ENCODE measurements at places on chromosomes 2 and 18.

DNA sequence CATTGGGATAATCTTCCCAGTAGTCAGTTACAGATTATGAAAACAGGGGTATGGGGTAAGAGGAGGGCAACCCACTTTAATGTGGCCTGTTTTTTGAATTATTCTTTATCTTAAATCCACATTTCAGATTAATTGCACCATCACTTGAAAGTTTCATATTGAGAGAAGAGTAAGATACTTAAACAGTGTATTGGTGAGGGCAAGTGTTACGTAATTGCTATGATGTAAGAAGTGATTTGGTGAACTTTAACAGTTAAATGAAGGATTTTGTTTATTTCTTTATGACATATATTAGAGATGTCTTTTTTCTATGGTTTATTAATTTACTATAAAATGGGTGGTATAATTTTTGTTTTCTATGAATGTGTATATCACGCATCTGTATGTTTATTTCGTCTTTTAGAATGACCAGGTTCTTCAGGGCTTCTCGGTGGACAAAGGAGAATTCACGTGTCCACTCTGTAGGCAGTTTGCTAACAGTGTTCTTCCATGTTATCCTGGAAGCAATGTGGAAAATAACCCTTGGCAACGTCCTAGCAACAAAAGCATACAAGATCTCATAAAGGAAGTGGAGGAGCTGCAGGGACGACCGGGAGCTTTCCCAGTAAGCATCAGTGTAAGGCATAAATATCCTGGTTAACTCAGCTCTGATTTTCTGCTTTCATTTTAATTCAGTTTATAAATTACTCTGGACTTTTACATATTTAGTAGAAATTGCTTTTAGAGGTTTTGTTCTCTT, 171.2 kb upstream of the MYO3B start:
- DNase-seq, result peak; percentile 62

DNA sequence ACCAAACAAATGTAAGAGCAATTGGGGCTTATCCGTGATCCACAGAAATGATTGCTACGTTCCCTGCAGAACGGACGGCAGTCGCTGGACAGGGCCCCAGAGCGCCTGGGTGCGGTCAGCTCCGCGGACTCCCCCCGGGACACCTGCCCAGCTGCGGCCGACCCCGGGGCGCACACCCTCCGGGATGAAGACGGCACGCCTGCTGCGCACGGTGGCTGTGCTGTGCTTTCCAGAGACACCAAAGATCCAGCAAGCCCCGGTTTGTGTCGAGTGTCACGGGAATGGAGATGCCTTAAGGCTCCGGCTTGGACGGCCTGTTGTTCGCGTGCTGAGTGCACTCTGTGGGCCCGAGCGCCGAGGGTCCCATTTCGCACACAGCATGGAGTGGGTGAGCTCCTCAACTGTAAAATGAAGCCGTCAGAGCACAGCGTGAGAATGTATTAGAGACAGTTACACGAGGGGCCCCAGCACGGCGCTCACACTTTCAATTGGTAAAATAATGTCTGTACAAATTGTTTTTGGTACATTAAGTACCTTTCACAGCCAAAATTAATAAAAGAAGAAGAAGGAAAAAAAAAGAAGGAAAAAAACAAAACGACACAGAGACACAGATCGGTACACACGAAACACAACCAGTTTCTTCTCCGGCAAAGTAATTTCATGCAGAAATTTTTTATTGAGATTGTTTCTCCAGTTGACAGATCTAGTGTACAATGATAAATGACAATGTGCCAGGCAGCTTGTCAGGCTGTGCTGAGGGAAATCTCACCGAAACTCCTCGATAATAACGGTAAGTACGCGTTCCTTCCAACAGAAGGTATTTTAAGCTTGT, 615.8 kb upstream of the SALL3 start:
- no peak for DNase-seq

DNA sequence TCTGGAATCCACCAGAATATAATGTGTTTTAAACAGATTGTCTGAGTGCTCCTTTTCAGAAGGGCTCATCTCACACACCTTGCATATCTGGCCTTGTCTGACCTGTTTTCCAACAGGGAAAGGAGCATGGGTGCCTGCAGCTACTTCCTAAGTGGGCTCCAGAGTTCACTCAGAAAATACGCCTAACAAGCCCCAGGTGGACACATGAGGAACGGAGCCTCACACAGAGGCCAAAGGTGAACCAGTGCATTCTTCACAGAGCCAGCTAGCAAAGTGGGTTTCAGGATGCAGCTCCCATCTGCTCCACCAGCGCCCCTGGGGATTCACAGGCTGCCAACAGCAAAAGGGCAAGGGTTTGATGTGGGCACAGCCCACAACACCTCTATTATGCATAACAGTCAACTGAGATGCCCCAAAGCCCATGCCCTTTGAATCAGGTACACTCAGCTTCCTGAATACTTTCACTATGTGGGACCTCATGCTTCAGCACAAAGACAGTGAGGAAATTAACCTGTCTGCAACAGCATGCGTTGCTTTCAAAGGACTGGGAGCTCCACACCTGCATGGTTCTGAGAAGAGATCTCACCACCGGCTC, 86.6 kb downstream of the CCBE1 start:
- DNase-seq, result no peak

DNA sequence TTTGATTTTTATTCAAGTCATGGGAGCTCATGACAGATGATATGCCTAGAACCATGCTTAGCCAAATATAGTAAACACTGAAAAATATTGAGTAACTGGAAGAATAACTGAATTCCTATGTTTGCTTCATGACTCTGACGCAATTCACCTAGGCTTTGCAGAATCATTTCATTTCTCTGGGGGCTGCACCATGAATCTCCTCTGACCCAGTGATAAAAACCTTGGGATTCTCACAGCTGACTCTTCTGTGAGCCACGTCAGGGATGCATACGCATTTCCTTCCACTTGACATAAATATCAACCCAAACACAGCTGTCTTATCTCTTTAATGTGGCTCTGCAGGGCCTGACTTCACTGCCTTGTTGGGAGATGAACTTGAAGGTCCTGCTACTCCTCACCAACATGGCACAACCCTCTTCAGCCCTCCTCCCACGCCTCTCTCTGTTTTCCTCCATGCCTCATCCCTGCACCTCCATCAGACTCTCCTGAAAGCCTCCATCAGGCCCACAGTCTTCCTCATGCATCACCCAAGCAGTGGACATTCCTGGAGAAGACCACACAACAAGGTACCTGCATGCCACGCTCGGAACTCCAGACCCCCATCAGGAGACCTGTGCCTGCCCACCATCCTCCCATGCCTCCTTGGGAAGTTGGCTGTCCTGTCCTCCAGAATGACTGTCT, 29.8 kb downstream of the COL6A3 start:
- DNase-seq, result no peak

DNA sequence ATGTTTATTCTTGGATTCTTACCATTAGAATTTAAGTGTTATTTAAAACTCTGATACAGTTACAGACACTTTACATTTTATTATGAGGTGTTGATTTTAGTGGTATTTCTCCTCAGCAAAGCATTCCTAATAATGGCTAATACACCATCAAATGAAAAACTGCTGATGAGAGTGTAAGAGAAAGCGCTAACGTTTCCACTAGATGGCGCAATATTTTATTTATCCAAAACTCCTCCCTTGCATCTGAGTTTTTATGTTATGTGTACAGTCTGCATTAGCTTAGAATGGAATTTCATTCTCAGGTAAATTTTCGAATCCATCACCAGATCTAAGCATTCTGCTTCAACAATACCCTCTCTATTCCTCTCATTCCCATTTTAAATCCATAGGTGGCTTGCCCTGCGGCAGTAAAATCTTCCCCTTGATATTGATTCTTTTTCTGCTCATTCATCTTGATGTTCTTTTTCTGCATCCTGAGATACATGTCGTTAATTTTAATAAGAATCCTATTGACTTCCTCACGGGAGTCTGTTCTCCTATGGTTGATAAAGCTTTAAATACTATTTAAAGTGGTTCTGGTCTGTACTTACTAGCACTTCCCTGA, 53.9 kb downstream of the PRKRA start:
- DNase-seq, result peak; percentile 83

GRCh38 chr2:144648837-144649465, 129.0 kb upstream of the ZEB2 start:
- DNase-seq, result no peak

DNA sequence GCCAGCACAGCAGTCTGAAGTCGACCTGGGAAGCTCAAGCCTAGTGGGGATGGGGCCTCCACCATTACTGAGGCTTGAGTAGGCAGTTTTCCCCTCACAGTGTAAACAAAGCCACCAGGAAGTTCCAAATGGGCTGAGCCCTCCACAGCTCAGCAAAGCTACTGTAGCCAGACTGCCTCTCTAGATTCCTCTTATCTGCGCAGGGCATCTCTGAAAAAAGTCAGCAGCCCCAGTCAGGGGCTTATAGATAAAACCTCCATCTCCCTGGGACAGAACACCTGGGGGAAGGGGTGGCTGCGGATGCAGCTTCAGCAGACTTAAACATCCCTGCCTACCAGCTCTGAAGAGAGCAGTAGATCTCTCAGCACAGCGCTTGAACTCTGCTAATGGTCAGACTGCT, 218.4 kb upstream of the VRK2 start:
- DNase-seq, result no peak

- no peak for DNase-seq
Observed at GRCh38 chr2:134429886-134430285, 176.0 kb downstream of the MGAT5 start.

GRCh38 chr2:110876167-110876999, 144.0 kb downstream of the ACOXL start:
- no peak for DNase-seq

DNA sequence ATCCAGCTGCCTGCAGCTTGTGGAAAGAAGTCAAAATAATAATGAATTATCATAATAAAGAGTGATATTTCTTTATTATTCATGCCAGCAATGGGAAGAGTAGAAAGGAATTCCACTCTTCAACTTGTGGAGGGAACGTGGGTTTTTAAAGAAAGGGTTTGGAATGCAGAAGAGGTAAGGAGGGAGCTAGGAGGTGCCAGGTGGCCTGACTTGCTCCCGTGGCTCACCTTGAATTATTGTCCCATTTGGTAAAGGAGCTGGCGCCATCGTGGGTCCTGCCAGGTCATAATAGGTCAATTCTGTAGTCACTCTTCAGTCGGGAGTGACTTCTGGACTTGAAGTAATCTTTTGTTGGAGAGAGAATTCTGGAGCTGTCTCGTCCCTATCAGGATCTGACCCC, 95.2 kb upstream of the BARD1 start:
- no peak for DNase-seq

- DNase-seq, result no peak
Observed at GRCh38 chr2:220224691-220225543, 597.5 kb downstream of the SLC4A3 start.

DNA sequence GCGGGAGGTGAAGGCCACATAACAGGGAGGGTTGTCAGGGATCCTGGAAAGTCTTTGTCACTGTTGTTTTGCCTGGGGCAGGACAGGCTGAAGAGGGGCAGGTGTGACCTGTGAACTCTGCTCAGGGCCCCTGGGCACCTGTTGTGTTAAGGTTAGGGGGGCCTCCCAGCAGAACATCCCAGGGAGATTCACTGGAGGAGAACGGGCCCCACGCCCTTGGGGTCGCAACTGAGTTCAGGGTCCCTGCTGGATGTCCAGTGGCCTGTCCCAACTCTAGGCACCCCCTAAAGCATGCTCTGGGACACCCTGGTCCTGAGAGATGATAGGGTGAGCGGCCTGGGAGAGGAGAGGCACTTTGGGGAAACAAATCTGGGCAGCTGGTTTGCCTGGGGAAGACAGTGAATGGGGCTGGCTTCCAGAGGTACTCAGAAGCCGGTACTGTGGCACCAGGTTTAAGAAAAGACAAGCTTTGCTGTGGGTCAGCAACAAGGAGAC, 22.9 kb downstream of the GPR35 start:
- DNase-seq, result no peak

DNA sequence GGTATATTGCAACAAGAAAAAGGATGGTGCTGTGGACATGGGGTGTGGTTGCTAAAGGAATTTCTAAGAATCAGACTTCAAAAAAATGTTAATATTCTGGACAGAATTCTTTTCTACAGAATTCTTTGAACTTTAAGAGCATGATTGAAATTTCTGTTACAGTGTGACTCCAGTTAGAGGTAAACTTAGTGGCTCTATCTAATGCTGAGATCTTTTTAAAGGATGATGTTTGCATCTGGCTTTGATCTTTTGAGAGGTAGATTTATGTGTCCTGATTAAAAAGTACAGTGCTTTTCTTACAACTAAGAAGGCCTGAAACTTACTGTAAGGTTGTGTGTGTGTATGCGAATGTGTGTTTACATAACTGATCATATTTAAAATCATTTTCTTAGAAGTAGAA, 25.4 kb downstream of the NCK2 start:
- DNase-seq, result no peak

DNA sequence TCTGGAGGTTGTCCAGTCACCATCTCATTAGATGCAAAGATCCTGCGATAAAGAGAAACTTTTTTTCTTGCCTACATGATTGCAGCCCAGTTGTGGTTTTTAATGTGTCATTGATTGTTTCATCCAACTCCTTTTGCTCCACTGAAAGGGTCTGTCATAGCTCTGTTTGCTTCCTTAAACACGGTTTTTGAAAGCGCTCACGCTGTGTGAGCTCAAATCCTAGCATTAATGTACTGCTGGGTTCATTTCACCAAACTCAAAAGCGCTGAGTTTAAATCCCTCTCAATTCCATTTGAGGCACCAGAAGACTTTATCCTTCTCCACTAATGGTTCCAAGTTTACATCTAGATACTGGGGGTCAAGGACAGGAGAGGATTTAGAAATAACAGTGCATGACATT, 53.6 kb downstream of the CDK15 start:
- no peak for DNase-seq

- DNase-seq, result no peak
Observed at GRCh38 chr18:58605027-58606020, 23.6 kb downstream of the ALPK2 start.

- DNase-seq, result no peak
Observed at GRCh38 chr2:118661179-118661578, 186.3 kb downstream of the EN1 start.

DNA sequence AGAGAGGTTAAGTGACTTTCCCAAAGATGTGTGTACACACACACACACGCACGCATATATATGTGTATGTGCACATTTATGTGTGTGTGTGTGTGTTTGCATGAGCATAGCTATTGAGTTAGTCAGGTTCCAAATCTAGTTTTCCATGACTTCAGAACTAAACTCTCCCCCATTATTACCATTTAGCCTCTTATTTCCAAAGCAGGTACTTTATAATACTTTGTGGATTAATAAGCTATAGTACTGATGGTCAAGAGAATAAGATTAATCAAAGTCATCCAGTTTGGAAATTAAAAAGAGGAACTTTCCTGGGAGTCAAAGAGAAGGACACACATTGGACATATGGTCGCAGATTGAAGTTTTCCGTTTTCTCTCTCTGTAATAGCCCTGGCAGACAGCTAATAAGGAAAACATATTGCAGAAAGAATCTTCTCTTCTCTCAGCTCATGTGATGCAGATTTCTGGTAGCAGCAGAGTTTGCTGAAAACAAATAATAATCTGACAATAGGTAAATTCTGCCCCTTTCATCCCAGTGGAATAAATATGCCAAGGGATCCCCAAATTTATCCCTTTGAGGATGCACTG, 410.9 kb upstream of the TCF4 start:
- no peak for DNase-seq

- no peak for DNase-seq
Observed at GRCh38 chr2:237393523-237393922, 20.4 kb downstream of the COL6A3 start.

- peak; percentile 7 for DNase-seq
Observed at GRCh38 chr2:229408356-229408755, 137.3 kb upstream of the PID1 start.
